ENCODE measurements at places on chromosomes 5 and 9.

DNA sequence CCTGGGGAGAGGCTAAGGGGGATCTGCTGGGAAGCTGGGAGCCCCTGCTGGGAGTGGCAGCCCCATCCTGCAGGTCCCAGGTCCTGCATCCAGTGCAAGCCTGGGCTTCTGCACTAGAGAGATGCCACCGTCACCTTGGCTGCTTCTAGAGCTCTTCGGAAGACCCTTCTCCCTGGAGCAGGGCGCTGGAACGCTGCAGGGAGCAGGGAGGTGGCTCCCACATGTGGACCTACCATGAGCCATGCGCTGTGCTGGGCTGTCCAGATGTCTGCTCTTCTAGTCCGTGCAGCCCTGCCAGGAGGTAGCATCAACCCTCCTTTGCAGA is 90.9 kb upstream of the PHYKPL start:
- DNase-seq: no peak

GRCh38 chr5:149238540-149238939 is 33.1 kb upstream of the AFAP1L1 start:
- DNase-seq: no peak

- no peak for DNase-seq
Measured at GRCh38 chr5:16464664-16465543, 696 bp downstream of the ZNF622 start.

GRCh38 chr9:16417161-16417560 is 453.3 kb downstream of the BNC2 start:
- DNase-seq: peak; percentile 44

DNA sequence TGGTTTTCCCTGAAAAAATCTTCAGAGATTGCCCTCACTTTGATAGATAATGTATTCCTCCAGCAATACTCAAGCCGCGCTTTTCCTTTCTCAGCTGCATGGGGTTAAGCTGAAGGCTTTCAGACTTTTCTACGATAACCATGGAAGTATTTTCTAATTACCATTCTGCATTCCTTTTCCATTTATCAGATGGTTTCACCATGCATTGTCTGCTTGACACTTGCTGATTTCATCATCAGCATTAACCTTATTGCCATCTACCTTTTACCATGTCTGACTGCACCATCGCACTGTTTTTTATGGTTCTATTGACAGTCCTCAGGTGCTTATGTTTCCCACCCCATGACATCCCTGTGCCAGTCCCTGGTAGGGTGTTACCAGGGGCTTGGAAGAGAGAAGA is 91.6 kb downstream of the DMAC1 start:
- no peak for DNase-seq

- no peak for DNase-seq
Measured at GRCh38 chr5:6714226-6715041, 1.2 kb downstream of the TENT4A start.

DNA sequence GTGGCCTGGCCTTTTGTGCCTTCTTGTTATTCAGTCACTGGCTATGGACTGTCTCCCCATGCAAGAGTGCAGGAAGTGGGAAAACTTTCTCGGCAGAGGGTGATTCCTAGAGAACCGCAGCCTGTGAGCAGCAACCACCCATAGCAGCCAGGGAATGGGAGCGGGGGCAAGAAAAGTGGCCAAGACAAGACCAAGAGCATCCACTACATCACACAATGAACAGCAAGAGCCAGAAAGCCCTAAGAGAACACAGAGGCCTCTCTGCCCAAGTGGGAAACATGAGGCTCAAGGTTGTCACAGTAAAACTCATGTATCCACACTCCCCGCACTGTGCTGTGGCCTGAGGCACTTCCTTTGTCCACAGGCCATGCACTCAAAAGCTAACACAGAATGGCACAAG is 129.1 kb upstream of the FSTL4 start:
- DNase-seq: no peak

DNA sequence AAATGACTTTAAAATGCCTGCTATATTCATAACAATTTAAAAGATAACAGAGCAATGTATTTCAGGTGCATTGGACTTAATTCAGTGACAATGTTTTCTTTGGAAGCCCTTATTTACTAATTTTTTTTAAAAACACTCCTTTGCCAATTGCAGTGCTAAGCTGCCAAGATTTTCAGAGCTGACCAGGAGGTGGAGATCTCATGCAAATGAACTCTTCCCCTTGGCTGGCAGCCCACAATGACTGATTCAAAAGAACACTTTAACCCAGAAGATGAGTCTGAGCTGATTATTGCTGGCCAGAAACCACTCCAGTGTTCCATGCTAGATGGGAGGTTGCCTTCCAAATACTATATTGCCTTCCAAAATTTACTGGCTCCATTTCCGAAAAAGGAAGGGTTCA is 128.3 kb upstream of the CCNH start:
- peak; percentile 6 for DNase-seq

- DNase-seq: no peak
Measured at GRCh38 chr9:91188719-91189590, 172.8 kb downstream of the AUH start.

DNA sequence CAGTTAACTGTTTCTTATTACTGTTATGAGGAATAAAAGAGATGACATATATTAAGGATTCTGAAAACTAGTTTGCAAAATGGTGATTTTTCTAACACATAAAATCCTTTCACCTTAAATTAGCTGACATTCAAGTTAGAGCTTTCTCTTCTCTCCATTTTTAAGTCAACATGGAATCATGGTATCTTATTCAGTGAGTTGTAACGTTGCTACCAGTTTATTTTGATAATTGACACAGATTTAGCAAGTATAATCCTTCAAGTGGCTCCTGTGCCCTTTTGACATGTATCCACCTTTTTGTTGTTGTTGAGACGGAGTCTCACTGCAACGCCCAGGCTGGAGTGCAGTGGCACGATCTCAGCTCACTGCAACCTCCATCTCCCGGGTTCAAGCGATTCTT is 58.5 kb downstream of the CSNK1A1 start:
- no peak for DNase-seq

GRCh38 chr5:116622375-116623050 is 47.9 kb upstream of the SEMA6A start:
- no peak for DNase-seq

GRCh38 chr5:151670953-151671636 is 15.6 kb downstream of the SPARC start:
- DNase-seq: no peak

DNA sequence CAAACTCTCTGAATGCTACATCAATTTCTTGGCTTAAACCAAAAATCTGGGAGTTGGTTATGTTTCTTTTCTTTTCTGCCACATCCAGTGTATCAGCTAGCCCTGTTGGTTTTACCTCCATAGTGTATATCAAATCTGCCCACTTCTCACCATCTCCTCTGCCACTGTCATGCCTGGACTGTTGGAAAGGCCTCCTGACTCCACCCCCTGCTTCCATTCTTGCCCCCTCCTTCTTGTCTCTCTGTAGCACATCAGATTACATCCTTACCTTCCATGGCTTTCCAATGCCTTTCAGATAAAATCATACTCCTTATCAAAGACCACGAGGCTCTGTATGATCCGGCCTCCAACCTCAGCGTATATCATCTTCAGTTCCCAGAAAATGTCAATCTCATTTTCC is 35.4 kb downstream of the STXBP1 start:
- DNase-seq: no peak

GRCh38 chr9:76772686-76773445 is 8.6 kb downstream of the PCA3 start:
- no peak for DNase-seq

GRCh38 chr9:3099646-3100045 is 255.8 kb upstream of the PUM3 start:
- DNase-seq: no peak

- no peak for DNase-seq
Measured at GRCh38 chr5:54214722-54215121, 95.7 kb downstream of the ARL15 start.

DNA sequence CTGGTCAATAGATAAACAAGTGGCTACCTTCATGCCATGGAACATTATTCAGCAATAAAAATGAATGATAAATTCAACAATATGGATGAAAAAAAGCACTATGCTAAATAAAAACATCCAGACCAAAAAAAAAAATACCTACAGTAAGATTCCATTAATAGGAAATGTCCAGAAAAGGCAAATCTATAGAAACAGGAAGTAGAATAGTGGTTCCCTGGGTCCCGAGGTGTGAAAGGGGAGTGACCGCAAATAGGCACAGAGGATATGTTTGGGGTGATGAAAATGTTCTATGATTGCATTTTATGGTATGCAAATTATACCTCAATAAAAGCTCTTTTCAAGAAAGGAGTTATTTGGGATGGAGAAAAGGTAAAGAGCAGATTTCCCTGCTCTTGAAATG is 3.6 kb upstream of the GPR151 start:
- no peak for DNase-seq

DNA sequence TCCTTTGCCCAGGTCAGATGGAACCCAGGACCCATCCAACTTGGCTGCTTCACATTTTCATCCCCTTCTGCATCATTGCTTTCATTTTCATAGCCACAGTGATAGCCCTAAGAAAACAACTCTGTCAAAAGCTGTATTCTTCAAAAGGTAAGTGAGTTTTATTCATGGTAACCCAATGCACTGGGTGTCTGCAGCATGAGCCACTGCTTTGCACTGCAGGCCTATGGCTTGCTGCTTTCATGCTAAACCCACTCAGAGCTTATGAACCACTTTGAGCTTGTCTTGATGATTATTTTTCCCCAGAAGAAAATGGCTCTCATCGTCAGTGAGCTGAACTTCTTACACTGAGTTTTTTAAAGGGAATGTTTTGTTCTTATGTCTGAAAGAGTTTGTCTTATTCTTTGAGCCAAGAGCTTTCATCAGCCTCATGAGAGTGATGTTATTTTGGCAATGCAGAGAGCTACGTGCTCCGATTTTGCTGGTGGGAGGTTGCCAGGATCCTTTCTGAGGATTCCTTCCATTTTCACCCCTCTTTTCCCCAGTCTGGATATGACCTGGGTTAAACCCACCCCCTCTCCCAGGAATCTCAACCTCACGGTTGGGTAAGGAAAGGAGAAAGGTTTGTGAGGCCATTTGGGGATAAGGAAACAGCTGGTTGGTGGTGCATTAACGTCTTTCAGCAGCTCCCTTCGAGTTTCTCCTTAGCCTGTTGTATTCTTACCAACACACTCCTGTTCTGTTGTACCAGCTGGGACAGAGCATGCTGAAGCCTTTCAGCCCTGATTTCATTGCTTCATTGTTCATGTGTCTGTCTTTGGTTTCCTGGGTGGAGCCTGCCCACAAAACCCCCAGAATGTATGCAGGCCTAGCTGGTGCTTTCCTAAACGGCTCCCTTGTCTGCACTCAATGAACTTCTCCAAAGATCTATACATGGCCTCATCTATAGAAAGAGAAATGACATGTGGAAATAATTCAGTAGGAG is 47.6 kb downstream of the PDCD1LG2 start:
- DNase-seq: no peak

DNA sequence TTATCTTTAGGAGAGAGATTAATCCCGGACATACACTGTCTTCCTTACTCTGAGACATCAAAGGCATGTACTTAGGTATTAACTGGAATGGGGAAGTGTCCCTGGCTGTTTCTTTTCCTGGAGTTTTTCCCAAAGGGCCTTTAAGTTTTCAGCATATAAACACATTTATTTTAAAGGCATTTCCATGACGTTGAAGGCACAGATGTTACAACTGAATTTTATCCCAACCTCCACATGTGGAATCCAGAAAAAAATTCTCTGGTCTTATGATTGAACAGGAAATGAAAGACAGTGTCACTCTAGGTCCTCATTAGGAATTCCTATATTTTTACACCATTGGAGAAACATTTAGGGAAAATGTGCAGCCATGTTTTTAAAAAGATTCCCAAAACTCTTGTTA is 41.6 kb upstream of the SHOC1 start:
- DNase-seq: no peak

DNA sequence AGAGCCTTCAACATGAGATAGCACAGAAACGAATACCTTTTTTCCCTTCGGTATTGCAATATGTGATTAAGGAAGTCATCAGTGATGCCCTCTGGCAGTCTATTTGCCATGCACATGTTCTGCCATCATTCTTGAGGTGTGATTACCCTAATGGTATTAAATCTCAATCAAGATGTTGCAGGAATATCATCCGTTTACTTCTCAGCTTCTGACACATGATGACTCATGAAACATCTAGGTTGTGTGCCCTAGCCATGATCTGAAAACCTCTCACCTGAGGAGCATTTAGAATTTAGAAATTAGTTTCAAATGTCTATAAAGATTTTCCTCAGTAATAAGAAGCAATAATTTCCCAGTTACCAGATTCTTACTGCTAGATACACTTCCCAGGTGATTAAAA is 209.1 kb downstream of the ADGRV1 start:
- DNase-seq: no peak

DNA sequence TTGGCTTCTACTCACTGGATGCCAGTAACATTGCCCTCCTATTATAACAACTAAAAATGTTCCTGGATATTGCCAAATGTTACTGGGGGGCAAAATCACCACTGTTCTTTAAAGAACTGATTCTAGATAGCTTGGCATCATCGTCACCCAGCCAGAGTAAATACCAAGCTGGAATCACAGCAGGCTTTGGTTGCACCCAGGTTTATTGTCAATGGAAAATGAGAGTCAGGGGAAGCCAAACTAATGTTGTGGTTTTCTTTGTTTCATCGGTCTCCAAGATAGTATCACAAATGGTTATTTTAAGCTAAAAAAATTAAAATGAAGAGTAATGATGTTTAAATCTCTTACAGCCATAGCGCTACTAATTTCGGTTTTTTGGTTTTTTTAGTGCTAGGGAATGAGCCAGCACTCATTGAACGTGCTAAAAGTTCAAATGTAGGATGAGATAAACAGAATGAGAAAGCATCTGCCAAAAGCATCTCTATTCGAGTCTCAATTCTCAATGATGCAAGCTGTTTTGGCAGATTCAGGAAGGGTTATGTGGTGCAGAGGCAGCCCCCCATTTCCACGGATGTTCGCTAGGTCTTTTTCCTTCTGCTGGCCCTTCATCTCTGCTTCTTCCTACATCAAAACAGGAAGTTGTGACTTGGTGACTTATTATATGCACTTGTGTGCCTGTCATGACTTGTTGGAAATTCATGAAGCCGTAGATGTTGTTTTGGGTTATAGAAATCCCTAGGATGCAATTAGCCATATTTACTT is 558.0 kb downstream of the EBF1 start:
- DNase-seq: no peak

- DNase-seq: no peak
Measured at GRCh38 chr5:69467442-69468225, 25.0 kb upstream of the OCLN start.

DNA sequence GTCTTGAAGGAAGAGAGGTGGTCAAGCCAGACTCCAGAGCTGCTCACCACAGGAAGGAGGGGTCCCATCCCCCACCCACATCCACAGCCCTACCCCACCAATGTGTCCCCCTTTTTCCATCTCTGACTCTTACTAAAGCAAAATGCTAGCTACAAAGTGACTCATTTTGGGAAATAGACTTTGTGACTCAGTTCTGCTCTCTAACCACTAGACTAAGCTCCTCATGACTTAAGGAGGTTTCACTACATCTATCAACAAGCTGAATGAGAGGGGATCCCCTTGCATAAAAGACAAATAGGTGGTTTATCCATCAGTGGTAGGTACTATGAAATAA is 35.1 kb upstream of the ADRB2 start:
- no peak for DNase-seq

Data from NCI-H748 treated with DMSO at 0.1 percent for 48 hours (cell line).